ENCODE measurements at places on chromosomes 2 and 18.

DNA sequence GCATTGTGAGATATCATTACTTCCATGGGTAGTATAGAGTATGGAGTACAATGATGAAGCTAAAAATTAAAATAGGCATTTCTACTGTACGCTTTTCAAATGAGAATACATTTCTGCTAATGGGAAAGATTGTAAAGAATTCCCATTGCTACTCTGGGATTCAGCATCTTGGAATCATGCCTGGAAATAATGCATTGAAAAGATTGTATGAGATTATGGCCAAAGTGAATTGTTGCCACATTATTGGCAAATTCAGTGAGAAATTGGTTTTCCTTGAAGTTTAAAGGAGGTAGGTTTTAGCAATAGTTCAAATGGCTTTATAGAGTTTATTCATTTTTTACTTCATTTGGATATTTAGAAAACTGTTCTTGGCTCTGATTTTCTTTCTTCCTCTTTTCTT is 157.9 kb downstream of the GULP1 start:
- DNase-seq, result no peak

DNA sequence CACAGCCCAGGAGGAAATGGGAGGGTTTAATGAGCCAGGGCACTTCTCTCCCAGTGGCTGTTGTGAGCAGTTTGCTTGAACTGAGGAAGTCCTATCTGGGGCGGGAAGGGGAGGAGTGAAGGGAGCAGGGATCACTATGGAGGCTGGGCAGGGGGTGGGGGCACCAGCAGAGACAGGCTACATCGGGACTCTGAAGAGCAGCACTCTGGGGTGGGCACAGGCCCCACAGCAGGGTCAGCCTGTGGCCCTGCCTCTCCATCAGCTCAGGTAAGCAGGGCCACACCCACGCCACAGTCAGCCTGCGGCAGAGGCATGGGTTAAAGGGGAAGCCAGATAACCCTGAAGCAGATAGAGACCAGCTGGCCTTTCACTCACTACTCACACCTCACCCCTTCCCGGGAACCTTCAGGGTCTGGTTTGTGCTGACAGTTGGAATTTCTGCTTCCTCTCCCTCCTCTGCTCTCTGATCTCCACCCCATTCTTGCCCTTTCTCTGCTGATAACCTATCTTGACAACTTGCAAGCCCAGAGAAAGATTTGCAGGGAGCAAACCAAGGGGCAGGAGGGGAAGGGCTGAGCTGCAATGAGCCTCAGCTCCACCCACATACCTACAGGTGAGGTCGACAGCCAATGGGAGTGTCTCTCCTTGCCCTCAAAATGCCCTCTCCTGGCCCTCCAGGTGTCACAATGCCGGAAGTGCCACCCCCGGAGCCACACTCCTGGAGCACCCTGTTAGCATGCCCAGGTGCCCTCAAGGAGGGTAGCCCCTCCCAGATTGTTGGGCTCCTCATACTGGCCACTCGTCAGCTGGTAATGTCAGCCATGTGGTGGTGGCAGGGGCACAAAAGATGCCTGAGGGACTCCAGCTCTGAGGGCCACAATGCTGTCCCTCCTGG is 3.7 kb downstream of the SIGLEC15 start:
- DNase-seq, result no peak

DNA sequence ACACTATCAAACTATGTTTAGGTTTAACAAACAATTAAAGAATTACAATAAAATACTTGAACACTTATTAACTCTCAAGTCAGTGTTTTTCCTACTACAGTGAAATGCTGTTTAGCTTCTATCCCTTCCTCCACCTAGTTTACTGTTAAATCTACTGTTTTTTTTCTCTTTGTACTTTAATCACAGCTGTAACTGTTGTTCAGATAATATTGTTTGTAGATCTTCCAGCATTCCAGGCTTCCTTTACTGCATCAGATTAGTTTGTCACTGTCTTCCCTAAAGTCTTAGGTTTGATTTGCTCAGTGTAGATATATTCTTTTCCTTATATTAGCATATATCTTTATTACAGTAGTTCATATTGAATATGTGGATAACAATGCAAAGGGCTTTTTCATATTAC is 22.5 kb downstream of the BIRC6 start:
- DNase-seq, result no peak

DNA sequence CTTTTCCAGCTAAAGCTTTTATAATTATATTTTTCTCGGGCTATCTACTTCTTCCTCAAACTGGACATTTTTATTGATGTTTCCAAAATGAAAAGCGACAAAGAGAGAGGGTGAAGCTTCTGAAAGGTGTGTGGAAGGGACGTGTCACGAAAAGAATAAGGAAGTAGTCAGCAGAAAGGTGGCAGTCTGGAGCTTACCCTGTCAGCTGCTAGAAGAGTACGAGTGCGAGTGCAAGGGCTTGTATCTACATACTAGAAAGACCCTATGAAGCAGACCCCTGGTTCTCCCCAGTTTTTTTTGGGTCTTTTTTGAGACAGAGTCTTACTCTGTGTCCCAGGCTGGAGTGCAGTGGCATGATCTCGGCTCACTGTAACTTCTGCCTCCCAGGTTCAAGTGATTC is 14.6 kb downstream of the FHL2 start:
- no peak for DNase-seq
